ENCODE measurements at places on chromosomes 12 and 14.

DNA sequence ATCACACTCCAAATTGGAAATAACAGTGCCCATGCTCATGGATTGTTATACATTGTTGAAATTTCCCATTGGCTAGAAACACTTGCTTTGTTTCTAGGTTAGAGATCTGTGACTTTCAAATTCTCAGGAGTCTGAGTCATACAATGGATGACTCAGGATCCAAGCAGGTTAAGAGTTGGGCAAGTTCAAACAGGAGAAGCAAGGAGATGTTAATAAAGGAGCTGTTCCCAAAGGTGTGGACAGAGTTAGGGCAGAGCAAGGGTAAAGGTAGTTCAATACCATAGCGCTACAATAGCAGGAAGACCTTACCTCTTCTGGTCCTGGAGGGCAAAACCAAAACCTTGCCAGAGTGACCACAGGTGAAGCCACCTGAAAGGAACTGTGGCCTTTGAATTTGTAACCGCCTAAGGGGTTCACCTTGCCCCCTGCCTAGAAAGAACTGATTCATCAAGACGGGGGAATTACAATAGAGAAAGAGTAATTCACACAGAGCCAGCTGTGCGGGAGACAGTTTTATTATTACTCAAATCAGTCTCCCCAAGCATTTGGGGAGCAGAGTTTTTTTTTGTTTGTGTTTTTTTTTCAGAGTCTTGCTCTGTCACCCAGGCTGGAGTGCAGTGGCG, 4.2 kb upstream of the AMN1 start:
- DNase-seq: peak; percentile 38

DNA sequence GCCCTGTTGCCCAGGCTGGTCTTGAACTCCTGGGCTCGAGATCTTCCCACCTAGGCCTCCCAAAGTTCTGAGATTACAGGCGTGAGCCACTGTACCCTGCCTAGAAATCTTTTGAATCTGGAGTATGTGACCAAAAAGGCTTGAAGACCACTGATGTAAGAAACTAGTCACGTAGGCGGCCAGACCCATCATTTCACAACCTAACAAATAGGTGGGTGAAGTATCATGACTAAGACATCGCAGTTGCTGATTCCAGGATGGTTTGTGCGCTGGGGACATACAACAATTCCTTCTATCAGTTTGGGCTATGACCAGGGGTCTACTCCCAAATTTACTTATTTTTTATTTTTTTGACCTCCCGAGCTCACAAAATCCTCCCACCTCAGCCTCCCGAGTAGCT, 11.8 kb upstream of the CDK2AP1 start:
- no peak for DNase-seq

GRCh38 chr12:98373025-98373554, 142.3 kb upstream of the TMPO start:
- DNase-seq: peak; percentile 27

DNA sequence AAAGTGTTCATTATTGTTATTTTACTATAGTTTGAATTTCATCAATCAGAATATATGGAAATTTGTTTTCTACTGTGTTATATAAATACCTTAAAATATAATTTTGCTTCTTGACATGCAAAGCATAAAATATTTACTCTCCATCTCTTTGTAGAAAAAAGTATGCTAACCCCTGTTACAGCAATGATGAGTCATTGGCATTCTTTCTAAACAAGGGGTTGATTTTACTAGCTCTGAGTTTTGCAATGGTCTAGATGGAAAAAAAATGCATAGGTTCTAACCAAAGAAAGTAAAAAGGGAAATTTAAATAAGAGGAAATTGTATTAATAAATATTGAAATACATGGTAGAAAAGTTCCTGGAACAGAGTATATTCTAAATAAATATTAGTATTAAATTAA, 990.2 kb upstream of the ATXN7L3B start:
- DNase-seq: no peak

DNA sequence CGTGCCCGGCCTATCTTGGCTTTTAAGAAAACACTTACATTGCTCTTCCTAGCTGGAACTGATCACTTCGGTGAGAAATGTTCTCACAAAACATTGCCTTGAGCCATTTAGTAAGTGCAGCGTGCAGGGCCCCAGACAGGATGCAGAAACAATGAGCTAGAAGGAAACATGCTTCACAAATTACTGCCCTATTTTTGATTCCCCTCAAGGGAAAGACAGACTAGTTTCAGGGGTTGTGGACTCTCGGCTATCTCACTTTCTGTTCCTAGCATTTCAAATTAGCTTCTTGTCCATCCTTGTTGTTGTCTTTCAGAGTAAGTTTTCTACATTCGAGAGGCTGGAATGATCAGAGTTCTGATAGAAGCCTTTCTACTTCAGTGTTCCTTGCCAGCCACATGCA, 21.6 kb downstream of the TGFB3 start:
- DNase-seq: no peak

GRCh38 chr12:10563966-10564365, 49.4 kb downstream of the MAGOHB start:
- no peak for DNase-seq

GRCh38 chr12:6921996-6922946, 5.5 kb upstream of the ATN1 start:
- DNase-seq: no peak

DNA sequence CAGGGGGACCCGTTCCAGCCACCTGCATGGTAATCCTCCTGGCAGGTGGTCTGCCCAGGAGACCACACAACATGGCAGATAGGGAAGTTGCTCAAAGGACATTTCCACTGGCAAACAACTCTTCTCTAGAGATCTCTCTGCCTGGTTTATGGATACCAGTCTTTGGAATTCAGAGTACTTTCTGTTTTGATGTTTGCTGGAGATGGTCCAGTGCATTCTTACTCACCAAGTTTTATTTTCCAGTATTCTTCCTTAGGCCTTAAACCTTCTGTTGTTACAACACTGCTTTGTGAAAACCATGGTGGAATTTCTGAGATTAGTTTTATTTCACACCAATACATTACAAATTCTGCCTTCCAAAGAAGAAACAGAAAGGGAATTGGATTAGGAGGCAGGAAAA, 428.3 kb downstream of the FUT8 start:
- no peak for DNase-seq

GRCh38 chr12:57755454-57756372, 810 bp downstream of the MARCHF9 start:
- DNase-seq: peak; percentile 61

DNA sequence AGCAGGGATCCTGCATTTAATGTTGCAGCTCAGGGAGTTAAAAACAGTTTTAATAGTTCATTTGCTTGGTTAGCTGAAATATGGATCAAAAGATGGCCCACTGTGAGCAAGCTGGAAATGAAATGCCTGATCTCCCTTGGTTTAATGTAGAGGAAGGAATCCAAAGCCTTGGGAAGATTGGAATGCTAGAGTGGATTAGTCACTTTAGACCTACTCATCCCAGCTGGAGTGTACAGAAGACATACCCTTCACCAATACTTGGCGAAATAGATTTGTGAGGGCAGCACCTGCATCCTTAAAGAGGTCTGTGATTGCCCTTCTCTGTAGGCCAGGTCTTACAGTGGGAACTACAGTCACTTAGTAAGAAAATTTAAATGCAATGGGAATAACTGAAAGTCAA, 58.0 kb upstream of the KRAS start:
- no peak for DNase-seq

- DNase-seq: no peak
Measured at GRCh38 chr14:34218881-34219280, 243.2 kb downstream of the SPTSSA start.

GRCh38 chr12:129378496-129378895, 525.2 kb downstream of the GLT1D1 start:
- no peak for DNase-seq

GRCh38 chr12:72540811-72541210, 268.6 kb downstream of the TRHDE start:
- no peak for DNase-seq

GRCh38 chr14:54975856-54976255, 51.0 kb downstream of the WDHD1 start:
- DNase-seq: no peak

GRCh38 chr12:53225635-53226424, 6.2 kb downstream of the RARG start:
- no peak for DNase-seq

DNA sequence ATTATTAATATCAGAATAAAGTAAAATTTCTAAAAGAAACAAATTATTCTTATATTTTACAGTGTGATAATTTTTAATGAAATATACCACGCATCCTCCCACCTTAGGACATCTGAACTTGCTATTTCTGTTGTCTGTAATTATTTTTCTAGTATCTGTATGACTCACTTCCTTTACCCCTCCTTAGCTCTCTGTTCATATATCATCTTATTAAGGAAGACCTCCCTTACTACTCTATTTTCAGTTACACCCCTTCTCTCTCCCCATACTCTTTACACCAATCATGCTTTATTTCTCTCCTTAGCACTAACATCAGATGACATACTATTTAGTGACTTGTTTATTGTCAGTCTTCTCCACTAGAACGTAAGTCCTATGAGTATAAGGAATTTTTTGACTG, 34.2 kb upstream of the C12orf50 start:
- DNase-seq: no peak

DNA sequence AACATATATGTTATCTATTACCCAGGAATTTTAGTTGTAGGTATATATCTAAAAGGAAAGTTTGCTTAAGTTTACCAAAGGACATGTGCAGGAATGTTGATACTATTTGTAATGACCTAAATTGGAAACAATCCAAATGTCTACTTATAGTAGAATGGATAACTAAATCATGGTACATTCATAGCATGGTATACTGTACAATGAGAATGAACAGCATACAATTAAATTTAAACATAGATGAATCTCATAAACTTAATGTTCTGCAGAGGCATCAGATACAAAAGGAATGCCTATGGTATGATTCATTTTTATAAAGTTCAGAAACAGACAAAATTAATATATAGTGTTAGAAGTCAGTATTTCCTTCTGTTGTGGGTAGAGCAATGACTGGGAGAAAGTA, 135.4 kb downstream of the GPHN start:
- no peak for DNase-seq

- DNase-seq: no peak
Measured at GRCh38 chr14:68084256-68084655, 264.7 kb downstream of the RAD51B start.

- DNase-seq: no peak
Measured at GRCh38 chr12:68331500-68331868, 678 bp downstream of the MDM1 start.

GRCh38 chr12:54719691-54720090, 71.5 kb upstream of the DCD start:
- no peak for DNase-seq

DNA sequence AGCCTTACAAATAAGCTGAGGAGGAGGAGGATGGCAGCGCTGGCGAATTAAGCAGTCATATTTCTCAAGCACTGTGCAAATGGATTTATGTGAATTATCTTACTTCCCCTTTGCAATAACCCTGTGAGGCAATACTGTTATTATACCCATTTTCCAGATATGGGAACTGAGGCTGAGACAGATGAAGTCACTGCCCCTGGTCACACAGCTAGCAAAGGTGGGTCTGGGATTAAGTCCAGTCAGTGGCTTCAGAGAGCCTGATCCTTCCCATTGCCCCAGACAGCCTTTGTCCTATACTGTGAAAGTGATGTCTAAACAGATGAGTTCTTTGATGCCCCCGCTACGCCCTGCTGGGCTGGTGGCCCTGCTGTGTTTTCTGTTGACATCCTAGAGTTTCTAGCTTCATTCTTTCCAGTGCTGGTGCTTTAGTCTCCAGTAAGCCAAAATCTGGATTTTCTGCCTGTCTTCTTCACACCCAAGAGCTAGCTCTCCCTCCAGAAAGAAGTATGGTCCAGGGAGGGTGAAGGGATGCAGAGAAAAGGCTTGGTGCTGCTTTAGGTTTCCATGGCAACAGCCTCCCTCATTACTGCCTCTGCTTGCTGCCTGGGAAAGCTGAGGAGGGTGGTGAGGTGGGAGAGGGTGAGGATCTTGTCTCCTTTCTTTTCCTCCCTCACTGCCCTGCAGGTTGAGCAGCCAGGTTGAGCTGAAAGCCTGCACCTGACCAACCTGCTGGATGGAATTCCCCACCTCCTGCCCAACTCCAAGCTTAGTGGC, 30.7 kb downstream of the TMEM63C start:
- no peak for DNase-seq

DNA sequence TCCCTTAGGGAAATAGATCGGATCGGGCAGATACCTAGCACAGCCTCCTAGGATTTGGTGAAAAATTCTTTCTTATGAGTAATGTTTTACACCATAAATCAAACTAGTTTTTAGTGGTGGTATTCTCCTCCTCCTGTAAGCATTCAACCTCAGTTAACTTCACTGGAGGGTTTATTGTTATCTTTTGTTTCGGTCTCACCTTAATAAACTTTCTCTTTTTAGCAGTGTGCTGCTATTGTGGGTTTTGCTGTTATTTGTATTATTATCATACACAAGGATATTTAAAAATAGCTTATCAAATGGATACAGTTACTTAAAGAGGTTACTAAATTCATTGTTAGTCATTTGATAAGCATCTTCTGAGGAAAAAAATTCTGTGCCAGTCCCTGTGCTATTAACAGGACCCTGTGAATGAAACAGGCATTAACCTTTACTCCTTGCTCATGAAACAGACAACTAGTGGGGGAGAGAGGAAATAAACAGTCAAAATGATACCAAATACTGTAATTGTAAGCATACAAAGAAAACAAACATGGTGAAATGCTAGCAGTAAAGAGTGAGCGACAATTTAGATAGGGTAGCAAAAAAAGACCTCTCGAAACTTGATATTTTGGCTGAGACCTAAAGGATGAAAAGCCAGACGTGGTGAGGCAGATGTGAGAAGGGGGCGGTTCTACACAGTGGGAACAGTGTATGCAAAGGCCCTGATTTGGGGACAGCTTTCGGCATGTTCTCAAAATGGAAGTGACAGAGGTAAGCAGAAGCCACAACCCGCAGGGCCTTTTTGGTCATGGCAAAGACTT, 178.7 kb upstream of the SOX5 start:
- no peak for DNase-seq

DNA sequence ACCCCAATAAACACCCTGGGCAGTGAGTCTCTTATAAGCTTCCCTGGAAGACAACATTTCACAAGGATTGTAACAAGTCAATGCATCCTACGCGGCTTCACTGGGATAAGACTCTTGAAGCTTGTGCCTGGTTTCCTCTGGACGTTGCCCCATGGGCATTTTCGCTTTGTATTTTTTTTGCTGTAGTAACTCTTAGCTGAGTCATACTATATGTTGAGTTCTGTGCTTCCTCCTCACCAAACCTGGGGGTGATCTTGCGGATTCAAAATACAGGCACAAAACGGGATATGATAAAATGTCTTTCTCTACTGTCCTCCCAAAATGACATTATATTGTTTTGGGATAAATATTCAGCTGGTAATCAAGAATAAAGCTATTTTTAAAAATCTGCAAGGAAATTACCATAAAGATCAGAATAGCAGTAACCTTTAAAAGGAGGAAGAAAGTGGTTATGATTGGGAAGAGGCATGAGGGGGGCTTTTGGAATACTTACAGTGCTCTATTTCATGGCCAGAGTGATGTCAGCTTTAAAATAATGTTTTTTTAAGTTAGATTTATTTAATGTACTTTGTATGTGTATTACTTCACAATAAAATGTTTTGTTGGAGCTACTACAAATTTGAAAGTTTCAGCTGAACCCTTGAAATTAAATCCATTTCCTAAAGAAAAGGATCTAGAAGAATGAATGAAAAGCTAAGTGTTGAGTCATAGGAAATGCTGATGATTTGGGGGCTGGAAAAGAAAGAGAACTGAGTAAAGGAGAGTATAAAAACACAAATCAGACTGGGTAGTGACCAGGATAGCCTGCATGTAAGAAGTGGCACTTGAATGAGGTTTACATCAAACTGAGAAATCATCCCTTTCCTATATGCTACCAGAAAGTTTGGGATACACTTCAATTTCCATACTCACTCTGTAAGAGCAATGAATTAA, 14.7 kb downstream of the BTBD7 start:
- DNase-seq: peak; percentile 52

GRCh38 chr12:86914721-86915120, 658.5 kb upstream of the MGAT4C start:
- peak; percentile 10 for DNase-seq
